ENCODE measurements at places on chromosomes 6 and 20. TPM values are rescaled to one million over a fixed set of nuclear protein-coding genes. Genes with fewer than 3 reads are reported as not detected.

The HNF4A gene
- total RNA-seq, result not detected

The POPDC3 gene
- 1.3 TPM for total RNA-seq

The CD24 gene
- 0.97 TPM for total RNA-seq

The GHRH gene
- not detected for total RNA-seq

The BTN1A1 gene
- not detected for total RNA-seq

The KCNK16 gene
- total RNA-seq, result not detected
